Stimulated activated CD4-positive, alpha-beta T cell treated with anti-CD3 and anti-CD28 coated beads, Interleukin-12 subunit alpha, Interleukin-12 subunit beta, amount 100 ng/mL, for 24 hours (primary cell): ENCODE measurements at places on chromosomes 12 and 14.

DNA sequence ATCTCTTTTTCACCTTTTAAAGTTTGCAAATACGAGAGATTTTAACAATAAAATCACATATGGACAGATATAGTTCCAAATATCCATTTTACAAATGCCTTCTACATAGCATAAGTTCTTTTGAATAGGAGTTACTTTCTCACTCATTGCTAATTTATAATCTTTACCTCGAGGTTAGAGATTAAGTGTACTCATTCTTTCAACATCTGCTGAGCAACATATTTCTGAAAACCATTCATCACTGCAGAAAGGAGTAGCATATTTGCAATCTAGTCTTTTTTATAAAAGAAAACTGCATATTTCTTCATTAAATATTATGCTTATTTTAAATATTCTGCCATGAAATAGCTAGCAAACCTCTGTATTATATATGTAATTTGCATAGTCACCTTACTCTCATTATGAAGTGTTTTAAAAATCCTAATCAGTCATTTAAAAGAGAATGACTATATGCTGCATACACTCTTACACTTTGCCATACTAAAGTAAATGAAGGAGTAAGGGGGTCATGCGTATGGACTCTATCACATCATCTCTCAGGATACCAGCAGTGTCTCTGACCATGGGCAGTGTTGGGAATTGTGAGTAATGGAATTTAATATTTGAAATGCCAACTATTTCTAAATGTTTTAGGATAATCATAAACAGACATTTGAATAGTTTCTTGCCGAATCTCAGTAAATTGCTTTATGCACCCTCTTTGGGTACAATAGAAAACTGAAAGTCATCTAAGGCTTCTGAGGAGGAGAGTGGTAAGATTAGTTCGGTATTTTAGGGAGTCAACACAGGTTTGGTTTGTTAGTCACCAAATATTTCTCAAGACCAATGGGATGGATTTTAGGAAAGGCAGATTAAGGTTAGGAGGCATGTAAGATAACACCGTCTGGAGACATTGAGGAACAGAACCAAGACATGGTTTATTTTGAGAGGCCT lies 524.8 kb upstream of the ATP2B1 start:
- no peak for DNase-seq

- DNase-seq: no peak
These were observed 841.7 kb downstream of the VRK1 start for GRCh38 chr14:97638864-97639263.

DNA sequence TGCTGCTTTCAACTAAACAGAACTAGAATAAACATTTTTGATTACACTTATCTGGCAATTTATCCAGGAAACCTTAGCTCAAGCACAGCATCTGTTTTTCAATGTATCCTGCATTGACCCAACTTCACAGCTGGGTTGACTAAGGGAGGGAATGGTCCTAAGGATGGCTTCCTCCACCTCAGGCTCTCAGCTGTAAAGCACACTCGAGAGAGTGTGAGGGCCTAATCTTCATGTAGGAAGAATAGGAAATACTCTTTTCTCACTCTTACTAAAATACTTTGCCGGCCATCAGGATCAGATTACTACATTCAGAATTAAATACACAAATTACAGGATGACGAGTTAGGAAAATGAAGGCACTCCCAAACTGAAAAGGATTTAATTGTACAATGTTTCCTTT lies 7.2 kb downstream of the SETD3 start:
- no peak for DNase-seq

- DNase-seq: no peak
These were observed 31.7 kb downstream of the ETV6 start for GRCh38 chr12:11681207-11681606.

DNA sequence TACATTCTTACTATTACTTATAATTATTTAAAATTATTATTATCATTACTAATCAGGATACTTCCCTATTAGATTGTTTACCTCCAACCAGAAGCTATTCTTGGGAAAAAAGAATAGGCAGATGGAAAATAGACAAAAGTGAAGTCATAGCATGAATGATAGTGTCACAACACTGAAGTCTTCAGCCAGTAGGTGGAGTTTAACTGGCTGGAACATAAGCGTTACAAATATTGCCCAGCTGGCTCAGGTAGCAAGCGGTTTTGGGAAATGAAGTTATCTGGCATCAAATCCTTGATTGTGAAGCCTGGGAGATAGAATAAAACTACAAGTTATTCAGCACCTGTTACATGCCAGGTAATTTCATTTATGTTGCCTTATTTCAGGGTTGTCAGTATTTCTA lies 762.9 kb downstream of the C12orf50 start:
- no peak for DNase-seq

GRCh38 chr12:125228519-125229260 lies 163.5 kb downstream of the AACS start:
- no peak for DNase-seq

DNA sequence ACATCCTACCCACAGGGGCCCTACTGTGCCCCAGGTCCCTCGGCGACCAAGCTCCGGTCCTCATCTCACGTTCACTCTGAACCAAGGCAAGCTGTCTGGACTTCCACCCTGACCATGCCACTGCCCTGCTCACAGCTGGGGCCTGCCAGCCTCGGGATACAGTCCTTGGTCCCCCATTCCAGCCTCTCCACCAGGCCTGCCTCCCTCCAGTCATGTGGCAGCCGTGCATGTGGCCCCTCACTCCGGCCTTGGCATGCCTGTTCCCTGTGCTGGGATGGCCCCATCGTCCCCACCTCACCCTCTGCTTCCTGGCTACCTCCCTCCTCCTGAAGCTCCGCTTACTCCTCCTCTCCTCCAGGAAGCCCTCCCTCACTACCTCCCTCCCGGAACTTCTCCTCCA lies 38.6 kb upstream of the DLK1 start:
- DNase-seq: no peak

DNA sequence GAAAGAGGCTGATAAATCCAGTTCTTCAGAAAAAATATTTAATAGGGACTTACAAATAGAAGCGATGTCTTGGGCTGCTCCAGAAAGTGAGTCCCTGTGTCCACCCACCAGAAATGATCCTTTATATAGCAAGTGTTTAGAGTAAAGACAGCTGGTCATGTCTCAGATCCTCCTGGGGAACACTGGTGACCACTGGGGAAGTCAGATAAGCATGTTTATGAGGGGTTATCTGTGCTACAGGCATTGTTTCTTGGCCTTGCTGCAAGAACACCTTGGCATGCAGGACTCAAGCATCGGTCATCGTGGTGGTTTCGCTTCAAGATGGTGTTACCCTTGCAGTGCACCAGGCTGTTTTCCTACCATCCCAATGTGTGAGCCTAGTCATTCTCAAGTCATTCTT lies 27.2 kb downstream of the CPM start:
- no peak for DNase-seq
